NCI-H1105 (cell line): ENCODE measurements at places on chromosomes 5 and 9.

DNA sequence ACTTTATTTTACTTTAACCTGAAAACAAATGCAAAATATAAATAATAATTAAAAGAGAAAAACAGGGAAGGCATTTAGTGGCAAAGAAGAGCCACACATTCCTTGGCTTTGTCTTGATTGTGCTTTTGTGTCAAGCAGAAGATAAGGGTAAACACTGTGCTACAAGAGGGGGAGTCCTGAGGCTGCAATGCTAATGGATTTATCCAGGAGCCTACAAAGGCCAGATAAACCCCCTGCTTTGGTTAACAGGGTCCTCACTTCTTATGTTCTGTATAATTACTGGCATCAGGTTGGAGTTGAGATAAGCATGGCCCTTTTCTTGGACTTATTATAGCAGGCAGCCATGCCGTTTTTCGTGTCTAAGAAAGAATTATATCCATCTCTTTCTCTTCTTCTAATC lies 302.8 kb downstream of the EFNA5 start:
- DNase-seq = no peak

- DNase-seq = no peak
Measured at GRCh38 chr5:139675213-139675612, 27.1 kb downstream of the CXXC5 start.

DNA sequence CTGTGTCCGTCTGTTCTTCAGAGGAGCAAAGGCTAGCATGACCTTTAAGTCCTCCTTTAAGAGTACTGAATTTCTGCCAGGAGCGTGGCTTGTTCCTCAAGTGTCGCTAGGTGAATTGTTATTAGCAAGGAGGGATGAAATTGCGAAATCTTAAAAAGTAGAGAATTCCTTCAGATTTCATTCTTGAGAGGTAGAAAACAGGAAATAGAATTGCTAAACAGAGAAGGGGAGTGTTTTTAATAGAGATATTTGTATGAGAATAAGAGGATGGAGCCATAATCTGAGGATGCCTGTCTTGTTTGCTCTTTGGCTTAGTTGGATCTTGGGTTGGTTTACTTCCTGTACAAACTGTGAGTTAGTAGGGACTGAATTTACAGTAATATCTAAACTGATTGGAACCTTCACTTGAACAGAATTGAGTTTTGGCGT lies 39.2 kb downstream of the EXOSC2 start:
- DNase-seq = no peak

DNA sequence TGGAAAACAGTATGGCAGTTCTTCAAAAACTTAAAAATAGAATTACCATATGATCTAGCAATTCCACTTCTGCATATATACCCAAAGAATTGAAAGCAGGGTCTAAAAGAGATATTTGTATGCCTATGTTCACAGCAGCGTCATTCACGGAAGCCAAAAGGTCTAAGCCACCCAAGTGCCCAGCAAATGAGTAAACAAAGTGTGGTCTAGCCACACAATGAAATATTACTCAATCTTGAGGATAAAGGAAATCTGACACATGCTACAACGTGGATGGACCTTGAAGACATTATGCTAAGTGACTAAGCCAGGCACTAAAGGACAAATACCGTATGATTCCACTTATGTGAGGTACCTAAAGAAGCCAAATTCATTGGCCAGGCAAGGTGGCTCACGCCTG lies 11.1 kb upstream of the MED27 start:
- no peak for DNase-seq

GRCh38 chr5:170190436-170191134 lies 42.2 kb upstream of the C5orf58 start:
- no peak for DNase-seq

- DNase-seq = no peak
Measured at GRCh38 chr5:158519433-158520021, 580.2 kb downstream of the EBF1 start.

DNA sequence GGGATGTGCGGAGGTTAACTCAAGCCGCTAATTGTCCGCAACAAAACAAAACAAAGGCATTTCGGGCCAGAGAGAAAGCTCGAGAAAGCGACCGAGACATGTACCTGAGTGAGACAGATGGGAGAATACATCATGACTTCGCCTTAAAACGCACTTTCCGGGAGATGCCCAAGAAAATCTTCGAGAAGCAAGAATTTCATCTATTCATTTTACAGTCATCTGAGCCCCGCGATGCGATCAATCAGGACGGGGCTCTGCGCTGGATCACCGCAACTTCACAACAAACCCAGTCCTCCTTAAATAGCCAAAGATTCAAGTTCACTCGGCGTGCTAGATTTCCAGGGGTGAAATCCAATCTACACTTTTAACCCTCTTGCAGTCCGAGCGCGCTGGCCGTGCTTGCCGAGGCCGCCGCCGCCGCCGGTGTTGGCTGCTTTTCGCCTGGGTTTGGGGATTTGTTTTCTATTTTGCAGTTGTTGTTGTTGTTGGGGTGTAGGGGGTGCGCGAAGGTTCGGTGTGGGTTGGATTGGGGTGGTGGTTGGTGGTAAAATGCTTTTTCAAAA lies 482 bp downstream of the NFIB start:
- DNase-seq = peak; percentile 44

DNA sequence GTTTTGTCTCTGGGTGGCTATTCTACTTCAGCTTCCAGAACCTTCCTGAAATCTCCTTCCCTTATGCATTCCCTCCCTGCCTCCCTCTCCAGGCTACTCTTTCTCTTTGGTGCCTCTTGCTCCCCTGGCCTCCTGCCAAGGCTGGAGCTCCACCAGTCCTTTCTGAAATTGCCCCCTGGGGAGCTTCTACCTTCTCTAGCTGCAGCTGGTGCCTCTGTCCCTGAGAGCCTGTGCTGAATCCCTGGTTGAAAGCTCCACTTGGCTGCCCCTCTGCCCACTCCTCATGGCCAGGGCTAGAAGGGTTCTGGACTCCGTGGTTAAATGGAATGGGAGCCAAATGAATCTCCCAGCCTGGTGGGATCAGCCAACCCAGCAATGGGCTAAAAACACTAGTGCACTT lies 80.1 kb downstream of the COL15A1 start:
- peak; percentile 67 for DNase-seq

DNA sequence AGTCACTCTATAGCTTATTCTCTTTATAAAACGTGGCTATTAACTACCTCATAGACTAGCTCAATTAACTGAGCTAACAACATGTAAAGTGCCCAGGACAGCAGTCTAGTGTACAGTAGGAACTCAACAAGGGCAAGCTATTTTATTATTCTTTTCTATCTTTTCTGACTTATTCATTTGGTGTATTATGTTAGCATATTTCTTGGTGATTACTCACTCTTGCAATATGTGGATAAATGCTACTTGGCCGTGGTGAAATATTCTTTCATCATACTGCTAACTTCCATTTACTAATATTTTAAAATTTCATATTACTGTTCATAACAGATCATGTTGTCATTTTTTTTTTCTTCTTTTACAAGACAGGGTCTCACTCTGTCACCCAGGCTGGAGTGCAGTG lies 4.9 kb downstream of the SLC25A51 start:
- DNase-seq = no peak
